PC-3 (cell line): ENCODE measurements at places on chromosomes 7 and 10.

DNA sequence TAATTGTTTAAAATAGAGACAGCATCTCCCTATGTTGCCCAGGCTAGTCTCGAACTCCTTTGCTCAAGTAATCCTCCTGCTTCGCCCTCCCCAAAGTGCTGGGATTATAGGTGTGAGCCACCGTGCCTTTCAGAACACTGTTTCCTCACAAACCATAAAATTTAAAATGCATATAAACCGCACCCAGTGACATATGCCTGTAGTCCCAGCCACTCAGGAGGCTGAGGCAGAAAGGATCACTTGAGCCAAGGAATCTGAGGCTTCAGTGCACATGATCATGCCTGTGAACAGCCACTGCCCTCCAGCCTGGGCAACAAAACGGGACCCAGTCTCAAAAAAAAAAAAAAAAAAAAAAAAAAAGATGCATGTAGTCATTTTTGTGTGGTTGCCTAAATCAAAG lies 36.8 kb downstream of the ACBD5 start:
- H3K4me3 ChIP-seq = no peak overlapping the region
- no peak for DNase-seq
- no peaks in the 10 kb centered on the region for H3K4me1 ChIP-seq
- H3K27ac ChIP-seq = no peak overlapping the region
- H3K36me3 ChIP-seq = peaks cover 4% of the 10 kb centered on the region; the same call in 1 of the 2 replicates

- DNase-seq = peak; percentile 40
- H3K27ac ChIP-seq = no peak overlapping the region
- peaks cover 3% of the 10 kb centered on the region; the same call in 1 of the 2 replicates for H3K4me1 ChIP-seq
- no peak overlapping the region for H3K4me3 ChIP-seq
These were observed 30.8 kb upstream of the EFCAB10 start for GRCh38 chr7:105611856-105612775.

DNA sequence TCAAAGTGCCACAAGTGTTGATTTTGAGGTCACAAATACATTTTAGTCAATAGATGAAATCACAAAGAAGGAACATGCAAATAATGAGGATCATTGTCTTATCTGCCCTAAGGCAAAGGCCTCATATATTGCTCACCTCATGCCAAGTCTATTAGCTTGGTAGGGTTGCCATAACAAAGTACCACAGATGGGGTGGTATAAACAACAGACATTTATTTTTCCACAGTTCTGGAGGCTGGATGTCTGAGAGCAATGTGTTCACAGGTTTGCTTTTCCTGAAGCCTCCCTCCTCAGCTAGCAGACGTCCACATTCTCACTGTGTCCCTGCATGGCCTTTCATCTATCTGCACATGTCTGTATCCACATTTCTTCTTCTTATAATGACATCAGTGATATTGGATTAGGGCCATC lies 59.6 kb downstream of the RELN start:
- H3K4me3 ChIP-seq = no peak overlapping the region
- H3K27ac ChIP-seq = no peak overlapping the region
- DNase-seq = peak; percentile 32
- H3K27me3 ChIP-seq = no peaks in the 10 kb centered on the region

- H3K27ac ChIP-seq = no peak overlapping the region
- no peak for DNase-seq
- H3K4me1 ChIP-seq = peaks cover 19% of the 10 kb centered on the region
- no peaks in the 10 kb centered on the region for H3K27me3 ChIP-seq
- H3K4me3 ChIP-seq = no peak overlapping the region
- no peaks in the 10 kb centered on the region for H3K36me3 ChIP-seq
These were observed 130.0 kb downstream of the ELAPOR2 start for GRCh38 chr7:86929293-86930109.

DNA sequence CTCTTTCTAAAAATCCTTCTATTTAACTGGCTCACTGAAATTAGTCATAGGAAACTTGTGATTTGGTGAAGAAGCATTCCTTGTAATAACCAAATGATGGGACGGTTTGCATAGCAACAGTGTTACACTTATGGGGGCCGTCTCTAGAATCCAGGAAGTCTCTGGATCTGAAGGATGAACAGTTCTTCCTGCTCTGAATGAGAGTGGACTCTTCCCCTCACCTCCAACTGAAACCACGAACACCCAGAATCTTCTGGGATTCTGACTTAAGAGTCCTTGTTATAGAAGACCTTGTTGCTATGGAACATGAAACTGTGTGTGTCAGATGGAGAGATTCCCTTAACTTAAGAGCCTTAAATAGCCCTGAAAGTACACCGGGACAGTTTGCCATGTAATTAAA lies 23.2 kb downstream of the NOLC1 start:
- no peak overlapping the region for H3K4me3 ChIP-seq
- no peaks in the 10 kb centered on the region for H3K36me3 ChIP-seq
- no peak overlapping the region for H3K27ac ChIP-seq
- H3K4me1 ChIP-seq = no peaks in the 10 kb centered on the region
- no peak for DNase-seq

DNA sequence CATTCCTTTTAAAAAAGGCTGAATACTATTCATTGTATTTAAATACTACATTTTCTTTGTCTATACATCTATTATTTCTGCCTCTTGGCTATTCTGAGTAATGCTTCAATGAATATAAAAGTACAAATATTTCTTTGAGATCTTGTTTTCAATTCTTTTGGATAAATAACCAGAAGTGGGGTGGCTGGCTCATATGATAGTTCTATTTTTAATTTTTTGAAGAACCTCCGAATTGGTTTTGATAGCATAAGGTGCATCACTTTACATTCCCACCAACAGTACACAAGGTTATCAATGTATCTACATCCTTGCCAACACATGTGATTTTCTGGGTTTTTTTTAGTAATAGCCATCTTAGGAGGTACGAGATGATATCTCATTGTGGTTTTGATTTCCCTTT lies 72.5 kb downstream of the ZNF277 start:
- DNase-seq = no peak
- 0 out of 2 replicates have a peak, but pooled peaks cover 5% of the 10 kb centered on the region for H3K4me1 ChIP-seq

DNA sequence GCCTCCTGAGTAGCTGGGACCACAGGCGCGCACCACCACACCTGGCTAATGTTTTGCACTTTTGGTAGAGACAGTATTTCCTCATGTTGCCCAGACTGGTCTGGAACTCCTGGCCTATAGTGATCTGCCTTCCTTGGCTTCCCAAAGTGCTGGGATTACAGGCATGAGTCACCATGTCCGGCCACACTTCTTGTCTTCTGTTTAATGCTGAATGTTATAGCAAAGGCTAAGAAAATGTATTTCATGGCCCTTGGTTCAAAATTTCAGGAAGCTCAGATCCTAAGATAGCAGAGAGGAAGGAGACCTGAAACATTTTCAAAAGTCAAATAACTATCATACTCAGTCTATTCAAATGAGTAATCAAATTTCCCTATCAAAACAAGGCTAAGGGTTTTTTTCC lies 229.6 kb downstream of the BAMBI start:
- no peaks in the 10 kb centered on the region for H3K27me3 ChIP-seq
- peak overlapping the region; percentile 39 for H3K27ac ChIP-seq
- peaks cover 33% of the 10 kb centered on the region for H3K4me1 ChIP-seq
- no peaks in the 10 kb centered on the region for H3K36me3 ChIP-seq
- DNase-seq = peak; percentile 51

GRCh38 chr10:97731346-97732051 lies 5.4 kb upstream of the ZFYVE27 start:
- no peaks in the 10 kb centered on the region for H3K36me3 ChIP-seq
- no peak overlapping the region for H3K4me3 ChIP-seq
- no peak overlapping the region for H3K27ac ChIP-seq
- DNase-seq = peak; percentile 74
- H3K4me1 ChIP-seq = peaks cover 6% of the 10 kb centered on the region
- no peaks in the 10 kb centered on the region for H3K27me3 ChIP-seq

DNA sequence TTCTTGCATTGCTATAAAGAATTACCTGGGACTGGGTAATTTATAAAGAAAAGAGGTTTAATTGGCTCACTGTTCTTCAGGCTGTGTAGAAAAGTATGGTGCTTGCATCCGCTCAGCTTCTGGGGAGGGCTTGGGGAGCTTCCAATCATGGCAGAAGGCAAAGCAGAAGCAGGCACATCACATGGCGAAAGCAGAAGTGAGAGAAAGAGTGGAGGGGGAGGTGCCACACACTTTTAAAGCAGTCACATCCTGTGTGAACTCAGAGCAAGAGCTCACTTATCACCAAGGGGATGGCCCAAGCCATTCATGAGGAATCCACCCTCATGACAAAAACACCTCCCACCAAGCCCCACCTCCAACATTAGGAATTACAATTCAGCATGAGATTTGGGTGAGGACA lies 303.5 kb downstream of the OTUD1 start:
- H3K27me3 ChIP-seq = no peaks in the 10 kb centered on the region
- no peak overlapping the region for H3K27ac ChIP-seq
- no peaks in the 10 kb centered on the region for H3K36me3 ChIP-seq
- no peak overlapping the region for H3K4me3 ChIP-seq
- DNase-seq = no peak

- no peak overlapping the region for H3K4me3 ChIP-seq
- H3K36me3 ChIP-seq = peaks cover 11% of the 10 kb centered on the region
- H3K27ac ChIP-seq = no peak overlapping the region
- H3K4me1 ChIP-seq = no peaks in the 10 kb centered on the region
These were observed 726.4 kb downstream of the KCNMA1 start for GRCh38 chr10:76911184-76911583.

DNA sequence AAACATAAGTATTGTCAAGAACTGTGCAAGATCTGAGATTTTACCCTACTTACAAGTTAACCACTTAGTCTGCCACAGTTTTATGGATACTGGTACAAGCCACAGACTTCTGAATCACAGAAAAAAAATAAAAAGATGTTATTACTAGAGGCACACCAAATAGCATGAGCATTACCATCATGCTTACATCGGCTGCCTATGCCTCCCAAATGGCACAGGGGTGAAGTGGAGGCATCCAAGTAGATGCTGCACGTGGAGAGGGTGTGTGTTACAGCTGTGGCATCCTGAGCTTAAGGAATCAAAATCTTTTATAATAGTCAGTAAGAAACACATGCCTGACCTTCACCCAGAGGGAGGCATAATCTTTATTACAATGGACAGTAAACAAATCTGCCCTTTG lies 207.8 kb downstream of the TFEC start:
- DNase-seq = no peak
- no peaks in the 10 kb centered on the region for H3K4me1 ChIP-seq
- H3K4me3 ChIP-seq = no peak overlapping the region
- peaks cover 24% of the 10 kb centered on the region for H3K27me3 ChIP-seq
- H3K36me3 ChIP-seq = no peaks in the 10 kb centered on the region
- no peak overlapping the region for H3K27ac ChIP-seq

DNA sequence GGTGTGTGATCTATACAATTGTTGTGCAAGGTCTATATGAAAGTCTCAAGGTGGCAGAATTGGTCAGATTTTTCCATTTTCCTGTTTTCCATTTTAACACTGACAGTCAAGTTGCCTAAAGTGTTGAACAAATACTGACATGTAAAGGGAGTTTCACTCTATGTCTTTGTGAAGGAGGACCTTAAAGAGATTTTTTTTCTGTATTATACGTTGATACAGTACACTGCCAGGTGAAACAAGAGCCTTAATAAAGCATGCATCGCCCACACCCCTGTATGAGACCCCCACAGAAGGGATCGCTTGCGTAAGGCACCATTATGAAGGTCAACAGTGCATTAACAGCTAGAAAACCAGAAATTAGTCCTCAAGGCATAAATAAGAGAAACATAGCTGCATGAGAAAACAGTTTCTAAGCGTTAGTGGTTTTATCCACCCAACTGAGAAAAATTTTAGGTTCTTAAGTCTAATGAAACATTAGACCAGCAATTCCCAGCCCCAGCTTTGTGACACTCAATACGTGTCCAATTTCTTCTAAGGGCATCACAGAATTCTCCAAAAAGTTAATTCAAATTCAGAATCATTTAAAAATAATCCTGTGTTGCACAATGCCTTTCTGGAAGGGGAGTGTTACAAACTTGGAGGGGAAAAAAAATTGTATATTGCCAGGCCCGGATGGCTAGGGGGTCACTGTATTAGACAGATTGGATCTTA lies 6.9 kb downstream of the KLF6 start:
- H3K36me3 ChIP-seq = peaks cover 58% of the 10 kb centered on the region
- no peak for DNase-seq

- H3K4me3 ChIP-seq = no peak overlapping the region
- peaks cover 9% of the 10 kb centered on the region; the same call in 1 of the 2 replicates for H3K27me3 ChIP-seq
These were observed 140.3 kb downstream of the VIPR2 start for GRCh38 chr7:159004411-159004810.

GRCh38 chr7:29224726-29225125 lies 30.2 kb downstream of the CHN2 start:
- DNase-seq = peak; percentile 76
- H3K36me3 ChIP-seq = no peaks in the 10 kb centered on the region
- H3K4me3 ChIP-seq = no peak overlapping the region
- peaks cover 31% of the 10 kb centered on the region for H3K4me1 ChIP-seq

GRCh38 chr7:92706563-92706962 lies 116.4 kb upstream of the FAM133B start:
- H3K27ac ChIP-seq = no peak overlapping the region
- H3K36me3 ChIP-seq = peaks cover 8% of the 10 kb centered on the region; the same call in 1 of the 2 replicates
- H3K27me3 ChIP-seq = no peaks in the 10 kb centered on the region
- no peaks in the 10 kb centered on the region for H3K4me1 ChIP-seq
- no peak overlapping the region for H3K4me3 ChIP-seq
- DNase-seq = no peak

DNA sequence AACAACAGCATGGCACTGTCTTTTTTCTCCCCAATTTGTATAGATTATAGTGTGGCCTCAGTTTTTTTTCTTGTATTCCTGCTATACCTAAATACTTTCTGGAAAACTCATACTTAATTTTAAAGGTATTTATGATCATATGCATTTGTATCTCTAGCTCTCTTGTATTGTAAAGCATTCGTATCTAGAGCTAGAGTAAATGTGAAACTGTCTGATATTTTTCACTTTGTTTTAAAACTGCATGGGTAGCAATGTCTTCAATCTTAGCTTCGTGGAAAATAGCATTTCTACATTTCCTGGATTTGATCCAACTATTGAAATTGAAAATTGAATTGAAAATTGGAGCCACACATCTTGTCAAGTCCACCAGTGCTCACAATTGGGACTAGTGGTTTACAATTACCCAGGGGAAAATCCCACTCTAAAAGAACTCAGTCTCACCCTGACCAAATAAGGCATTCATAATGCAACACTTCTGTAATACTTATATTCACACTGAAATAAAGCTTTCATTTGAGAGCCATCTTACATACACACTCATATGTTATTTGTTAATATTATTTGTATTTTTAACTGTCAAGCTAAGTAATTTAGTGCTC lies 51.3 kb upstream of the KLF6 start:
- no peak overlapping the region for H3K4me3 ChIP-seq
- no peaks in the 10 kb centered on the region for H3K4me1 ChIP-seq
- H3K27ac ChIP-seq = no peak overlapping the region
- H3K27me3 ChIP-seq = no peaks in the 10 kb centered on the region
- no peak for DNase-seq

- H3K4me1 ChIP-seq = peaks cover 7% of the 10 kb centered on the region
- no peak overlapping the region for H3K27ac ChIP-seq
- no peak overlapping the region for H3K4me3 ChIP-seq
- DNase-seq = no peak
These were observed 6.3 kb downstream of the MTPN start for GRCh38 chr7:135970682-135971365.

DNA sequence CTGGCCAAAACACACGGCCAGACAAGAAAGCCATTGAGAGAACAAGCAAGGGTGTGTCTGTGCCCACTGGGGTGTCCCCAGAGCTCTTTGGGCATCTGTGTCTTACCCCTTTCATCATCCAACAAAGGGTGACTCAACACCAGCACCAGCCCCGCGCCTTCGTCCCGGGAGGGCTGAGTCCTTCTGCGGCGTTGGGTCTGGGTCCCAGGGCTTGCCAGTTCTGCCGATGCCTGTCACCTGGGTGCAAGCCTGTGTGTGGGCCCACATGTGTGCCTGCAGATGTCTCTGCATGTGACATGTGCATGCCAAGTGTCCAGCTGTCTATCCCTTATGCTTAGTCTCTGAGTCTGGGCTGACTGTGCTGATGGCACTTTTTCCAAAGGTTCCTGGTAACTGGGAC lies 24.4 kb upstream of the ELN start:
- no peak for DNase-seq
- no peak overlapping the region for H3K27ac ChIP-seq
- H3K27me3 ChIP-seq = no peaks in the 10 kb centered on the region
- peaks cover 11% of the 10 kb centered on the region for H3K4me1 ChIP-seq
- H3K4me3 ChIP-seq = no peak overlapping the region
- H3K36me3 ChIP-seq = no peaks in the 10 kb centered on the region
